ENCODE measurements at places on chromosomes 1 and 21.
A peak's percentile ranks its signal among the peaks of the same experiment; 100 is the strongest.

DNA sequence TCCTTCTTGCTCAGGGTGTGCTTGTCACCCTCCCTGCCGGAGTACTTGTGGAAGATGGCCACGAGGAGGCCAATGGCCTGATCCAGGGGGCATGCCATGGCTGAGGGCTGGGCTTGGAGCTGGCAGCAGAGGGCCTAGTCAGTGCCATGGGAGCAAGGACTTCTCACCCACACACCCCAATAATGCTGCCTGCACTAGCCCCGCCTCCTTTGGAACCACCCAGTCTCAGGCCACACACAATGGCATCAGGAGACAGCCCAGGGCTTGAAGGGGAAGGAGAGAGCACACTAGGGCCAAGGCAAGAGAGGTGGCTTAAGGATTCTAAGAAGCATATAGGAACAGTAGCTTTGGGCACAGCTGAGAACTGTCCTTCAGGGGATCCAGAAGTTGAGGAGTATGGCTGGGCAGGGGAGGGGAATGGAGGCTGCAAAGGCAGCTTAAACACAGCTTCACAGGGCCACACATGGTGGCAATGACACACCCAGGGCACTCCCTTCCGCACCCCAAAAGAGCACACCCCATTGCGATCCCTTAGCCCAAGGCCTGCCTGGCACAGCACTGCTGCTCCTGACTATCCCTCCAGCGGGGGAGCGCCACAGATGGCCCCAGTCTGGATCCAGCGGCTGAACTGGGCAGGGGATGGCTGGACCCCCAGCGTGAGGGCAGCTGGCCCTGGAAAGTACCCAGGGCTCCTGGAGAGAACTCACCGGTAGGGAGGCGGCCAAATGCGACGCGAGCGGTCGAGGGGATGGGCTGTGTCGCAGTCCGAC is at the start of gene S100A6:
TSS of gene S100A6 (minus strand) at position 750 of the 770 bp plus-strand sequence. CDS start at position 98, 652 bp downstream.
- peak; percentile 65 for DNase-seq

DNA sequence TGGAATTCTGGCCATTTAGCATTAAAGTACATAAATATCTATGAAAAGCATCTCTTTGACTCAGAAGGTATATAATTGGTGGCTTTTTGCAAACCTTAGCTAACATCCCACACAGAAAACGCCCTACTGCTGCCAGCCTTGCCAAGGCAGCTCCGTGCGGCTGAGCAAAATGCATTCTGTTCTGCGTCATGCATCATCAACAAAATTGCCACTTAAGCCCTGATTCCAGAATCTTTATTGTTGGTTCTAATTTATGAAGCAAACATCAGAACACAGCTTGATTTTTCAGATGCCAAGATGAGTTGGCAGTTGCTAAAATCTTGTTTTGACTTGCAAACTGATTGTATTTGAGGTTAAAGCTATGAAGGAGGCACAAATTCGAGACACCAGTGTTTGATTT is 314.9 kb upstream of the DEPDC1 start:
- DNase-seq: no peak

- DNase-seq: peak; percentile 48
Measured at GRCh38 chr1:172483448-172483847, 39.6 kb upstream of the PIGC start.

DNA sequence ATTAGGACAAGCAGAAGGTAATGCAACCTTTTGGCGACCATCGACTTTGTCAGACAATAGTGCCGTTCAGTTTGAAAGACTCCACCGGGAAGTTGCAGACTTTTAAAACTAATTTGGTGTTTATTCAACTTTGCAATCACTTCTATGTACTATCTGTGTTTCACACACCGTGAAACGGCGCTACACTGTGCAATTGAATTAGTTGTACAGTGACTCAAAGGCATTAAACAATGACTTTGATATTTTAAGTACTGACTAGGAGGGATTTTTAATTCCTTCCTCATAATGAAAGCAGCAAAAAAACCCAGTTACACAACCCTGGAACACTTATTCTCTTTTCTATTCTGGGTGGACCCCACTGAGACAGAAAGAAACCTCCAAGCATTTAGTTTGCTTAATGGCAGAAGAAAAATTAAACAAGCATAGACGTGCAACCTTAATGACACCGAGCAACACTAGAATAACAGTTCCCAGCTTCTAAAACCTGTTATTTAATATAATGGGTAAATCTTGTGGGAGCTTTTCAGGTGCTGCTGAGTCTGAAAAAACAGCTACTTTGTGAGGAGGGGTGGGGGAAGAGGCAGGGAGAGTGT is 176.8 kb downstream of the LMO4 start:
- no peak for DNase-seq

DNA sequence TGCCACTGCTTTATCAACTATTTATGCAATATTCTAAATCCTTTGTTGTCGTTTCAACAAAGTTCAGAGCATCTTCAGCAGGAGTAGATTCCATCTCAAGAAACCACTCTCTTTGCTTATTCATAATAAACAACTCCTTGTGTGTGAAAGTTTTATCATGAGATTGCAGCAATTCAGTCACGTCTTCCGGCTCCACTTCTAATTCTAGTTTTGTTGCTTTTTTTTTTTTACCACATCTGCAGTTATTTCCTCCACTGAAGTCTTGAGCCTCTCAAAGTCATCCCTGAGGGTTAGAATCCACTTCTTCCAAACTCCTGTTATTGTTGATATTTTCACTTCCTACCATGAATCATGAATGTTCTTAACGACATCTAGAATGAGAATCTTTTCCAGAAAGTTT is 14.8 kb upstream of the ETS2 start:
- DNase-seq: no peak

DNA sequence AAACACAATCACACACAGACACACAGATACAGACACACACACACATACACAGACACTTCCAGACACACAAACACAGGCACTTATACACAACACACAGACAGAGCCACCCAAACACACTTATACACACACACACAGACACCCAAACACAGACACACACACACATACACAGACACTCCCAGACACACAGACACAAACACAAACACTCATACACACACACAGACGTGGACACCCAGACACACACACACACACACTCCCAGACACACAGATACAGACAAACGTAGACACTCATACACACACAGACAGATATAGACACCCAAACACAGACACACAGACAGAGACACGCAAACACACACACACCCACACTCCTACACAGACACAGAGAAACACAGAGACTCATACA is 272.1 kb downstream of the GRIK3 start:
- no peak for DNase-seq

GRCh38 chr1:204321665-204322064 is 38.1 kb downstream of the PLEKHA6 start:
- peak; percentile 47 for DNase-seq

DNA sequence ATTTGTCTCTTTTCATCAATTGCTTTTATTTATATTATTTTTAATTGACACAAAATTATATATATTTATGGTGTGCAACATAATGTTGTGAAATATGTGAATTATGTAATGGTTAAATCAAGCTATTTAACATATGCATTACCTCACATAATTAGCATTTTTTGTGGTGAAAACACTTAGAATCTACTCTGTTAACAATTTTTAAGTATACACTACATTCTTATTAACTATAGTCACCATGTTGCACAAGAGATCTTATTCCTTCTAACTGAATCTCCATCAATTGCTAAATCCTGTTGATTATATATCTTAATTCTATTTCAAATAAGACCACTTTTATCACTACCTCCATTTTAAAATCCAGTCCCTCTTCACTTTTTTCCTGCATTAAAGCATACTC is 42.5 kb downstream of the PLPPR5 start:
- no peak for DNase-seq

- DNase-seq: peak; percentile 34
Measured at GRCh38 chr21:16587681-16588375, 858.0 kb downstream of the USP25 start.

- peak; percentile 96 for DNase-seq
Measured at GRCh38 chr1:58785442-58786058, 1.7 kb upstream of the JUN start.

DNA sequence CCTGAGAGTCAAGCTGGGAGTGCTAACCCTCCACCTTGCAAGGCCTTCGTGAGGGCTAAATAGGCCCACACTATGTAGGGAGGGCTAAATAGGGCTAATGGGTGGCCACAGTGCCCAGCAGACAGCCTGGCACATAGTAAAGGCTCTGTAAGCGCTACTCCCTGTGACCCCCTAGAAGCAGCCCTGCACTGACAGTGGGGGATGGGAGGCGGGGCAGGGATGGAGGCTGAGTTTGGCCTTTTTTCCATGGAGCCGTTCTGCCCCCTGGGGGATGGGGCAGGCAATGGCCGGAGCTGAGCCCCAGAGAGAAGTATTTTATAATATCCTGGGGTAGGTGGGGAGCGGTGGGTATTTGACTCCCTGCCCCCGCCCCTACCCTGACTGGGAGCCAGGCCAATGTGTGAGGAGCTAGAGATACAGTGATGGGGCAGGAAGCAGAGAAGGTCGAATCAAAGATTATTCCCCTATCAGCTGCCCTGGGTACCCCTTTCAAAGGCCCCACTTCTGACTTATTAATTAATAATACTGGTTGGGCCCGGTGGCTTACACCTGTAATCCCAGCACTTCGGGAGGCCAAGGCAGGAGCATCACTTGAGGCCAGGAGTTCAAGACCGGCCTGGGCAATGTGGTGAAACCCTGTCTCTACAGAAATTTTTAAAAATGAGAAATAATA is 42.3 kb downstream of the LACTBL1 start:
- peak; percentile 31 for DNase-seq

DNA sequence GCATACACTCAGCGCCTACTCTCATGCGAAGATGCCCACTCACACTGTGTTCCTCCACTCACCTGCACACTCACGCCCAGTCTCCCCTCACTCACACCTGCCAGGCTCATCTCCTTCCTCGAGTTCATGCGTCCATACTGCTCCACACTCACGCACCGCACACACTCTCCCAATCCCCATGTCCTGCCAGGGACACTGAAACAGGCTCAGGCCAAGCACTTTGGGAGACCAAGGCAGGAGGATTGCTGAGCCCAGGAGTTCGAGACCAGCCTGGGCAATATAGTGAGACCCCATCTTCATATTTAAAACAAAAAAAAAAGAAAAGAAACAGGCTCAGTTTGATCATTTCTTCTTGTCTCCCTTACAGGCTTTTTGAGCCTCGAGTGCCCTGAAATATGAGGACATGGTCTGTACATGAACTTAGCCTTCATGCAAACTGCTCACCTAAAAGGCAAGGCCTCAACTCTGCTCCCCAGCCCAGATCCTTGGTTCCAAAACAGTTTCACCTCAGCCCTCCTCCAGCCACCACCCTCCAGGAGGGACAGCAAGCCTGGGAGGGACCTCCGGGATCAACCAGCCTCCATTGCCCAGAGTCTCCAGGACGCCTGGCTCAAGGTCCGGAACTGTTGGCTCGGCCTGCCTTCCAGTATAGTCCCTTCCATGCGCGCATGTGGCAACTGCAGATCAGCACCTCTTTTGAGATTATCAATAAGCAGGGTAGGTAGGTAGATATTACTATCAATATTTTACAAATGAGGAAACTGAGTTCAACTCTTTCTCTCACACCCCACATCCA is 2.4 kb upstream of the PTAFR start:
- DNase-seq: no peak

DNA sequence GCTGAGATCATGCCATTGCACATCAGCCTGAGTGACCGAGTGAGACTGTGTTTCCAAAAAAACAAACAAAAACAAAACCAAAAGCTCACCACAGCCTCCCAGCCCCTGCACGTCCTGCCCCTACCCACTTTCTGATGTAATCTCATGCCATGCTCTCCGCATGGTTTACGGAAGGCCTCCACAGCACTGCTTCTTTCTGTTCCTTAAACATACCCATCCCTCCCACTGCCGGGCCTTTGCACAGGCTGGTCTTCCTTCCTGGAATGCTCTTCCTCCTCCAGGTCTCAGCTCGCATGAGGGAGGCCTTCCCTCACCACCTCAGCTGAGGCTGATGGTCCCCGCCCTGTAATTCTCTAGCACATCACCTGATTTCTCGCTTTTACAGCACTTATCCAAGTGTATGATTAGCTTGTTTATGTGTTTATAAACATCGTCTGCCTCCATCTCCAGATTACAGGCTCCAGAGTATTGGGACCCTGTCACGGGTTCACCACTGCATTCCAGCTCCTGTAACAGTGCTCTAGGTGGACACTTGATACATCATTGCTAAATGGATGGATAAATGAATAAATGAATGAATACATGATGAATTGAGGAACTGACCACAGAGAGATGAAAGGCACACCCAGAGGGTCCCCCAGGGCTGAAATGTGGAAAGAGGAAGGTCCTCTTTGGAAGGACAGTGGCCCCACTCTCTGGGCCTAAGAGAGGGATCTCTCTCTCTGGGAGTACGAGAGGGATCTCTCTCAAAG is 22.1 kb downstream of the TCEA3 start:
- DNase-seq: no peak

GRCh38 chr1:190963321-190963720 is 485.7 kb upstream of the BRINP3 start:
- DNase-seq: no peak

DNA sequence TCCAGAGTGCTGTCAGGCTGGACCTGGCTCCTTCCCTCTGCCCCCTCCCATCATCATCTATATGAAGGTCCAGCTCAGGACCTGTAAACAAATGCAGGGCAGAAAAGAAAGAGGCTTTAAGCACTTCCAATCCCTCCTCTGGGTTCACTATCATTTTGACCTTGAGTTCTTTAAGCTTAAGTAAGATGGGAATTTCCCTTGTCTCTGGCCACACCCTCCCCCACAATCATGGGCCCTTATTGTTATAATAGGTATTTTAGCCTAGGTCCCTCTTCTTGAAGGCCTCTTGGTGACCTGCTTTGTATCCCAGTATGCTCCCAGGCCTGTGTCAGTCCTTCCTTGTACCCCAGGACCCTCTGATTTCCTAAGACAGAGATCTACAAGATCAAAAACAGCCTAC is 45.1 kb upstream of the EPS15 start:
- peak; percentile 55 for DNase-seq

DNA sequence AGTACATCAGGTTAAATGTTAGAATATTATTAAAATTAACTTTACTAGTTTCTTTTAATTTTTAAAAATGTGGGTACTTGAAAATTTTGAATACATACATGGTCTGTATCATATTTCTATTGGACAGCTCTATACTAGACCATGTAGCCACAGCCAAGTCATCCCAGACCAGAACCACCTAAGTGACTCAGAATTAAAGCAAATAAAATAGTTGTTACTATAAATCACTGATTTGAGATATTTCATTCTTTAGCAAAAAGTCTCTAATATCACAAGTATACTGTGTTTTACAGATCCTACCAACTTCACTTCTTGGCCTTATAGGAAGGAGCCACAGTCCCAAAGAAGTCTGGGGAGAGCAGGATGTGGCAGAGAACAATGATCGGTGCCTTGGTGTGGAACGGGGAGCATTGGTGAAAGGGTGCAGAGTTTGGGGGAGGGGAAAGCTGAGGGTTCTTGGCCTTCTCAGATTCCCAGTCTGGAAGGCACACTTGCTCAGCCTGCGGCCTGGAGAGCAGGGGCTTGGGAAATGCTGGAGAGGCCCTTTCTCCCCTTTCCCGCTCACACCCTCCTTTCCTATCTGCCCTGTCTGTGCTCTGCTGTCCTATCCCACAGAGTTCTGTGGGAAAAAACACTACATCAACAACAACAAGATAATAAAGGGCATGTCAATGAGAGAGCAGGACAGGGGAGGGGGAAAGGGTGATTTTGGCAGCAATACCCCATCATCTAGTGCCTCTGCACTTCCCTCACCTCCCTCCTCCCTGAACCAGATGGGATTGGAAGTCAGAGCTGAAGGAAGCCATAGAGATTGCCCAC is 122.1 kb downstream of the NGF start:
- no peak for DNase-seq

GRCh38 chr1:62175568-62176179 is 19.0 kb upstream of the L1TD1 start:
- peak; percentile 53 for DNase-seq

- DNase-seq: no peak
Measured at GRCh38 chr21:29245863-29246262, 52.9 kb upstream of the BACH1 start.

Data from kidney tubule cell (primary cell).